ENCODE measurements at places on chromosomes 5 and 9.
A peak's percentile ranks its signal among the peaks of the same experiment; 100 is the strongest.

- DNase-seq = no peak
Measured at GRCh38 chr5:1195439-1195838, 6.0 kb upstream of the SLC6A19 start.

DNA sequence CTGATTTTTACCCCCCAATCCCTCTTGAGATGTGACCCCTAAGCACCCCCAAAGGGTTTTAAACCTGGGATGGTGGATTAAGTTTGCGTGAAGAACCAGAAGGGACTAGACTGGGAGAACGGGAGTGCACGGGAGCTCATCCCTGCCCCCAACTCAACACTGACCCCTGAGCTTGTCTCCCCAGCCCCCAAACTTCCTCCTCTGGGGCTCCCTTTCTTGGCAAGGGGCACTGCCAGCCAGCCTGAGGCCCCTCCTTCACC is 5.0 kb upstream of the SET start:
- no peak for DNase-seq

DNA sequence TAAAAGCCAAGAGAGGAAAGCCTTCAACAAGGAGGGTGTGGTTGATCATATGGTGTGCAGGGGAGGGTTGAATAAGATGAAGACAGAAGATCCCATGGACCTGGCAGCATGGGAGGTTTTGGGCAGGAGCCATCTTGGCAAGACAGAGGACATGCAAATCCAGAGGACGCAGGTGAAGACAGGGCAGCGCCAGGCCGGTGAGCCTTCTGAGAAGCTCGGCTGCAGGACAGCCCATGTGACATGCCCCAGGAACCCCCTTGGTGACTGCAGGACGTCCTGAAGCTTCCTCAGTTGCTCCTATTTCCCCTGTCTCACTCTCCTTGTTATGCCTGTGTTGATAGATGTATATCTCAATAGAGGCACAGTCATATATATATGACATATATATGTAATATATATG is 159.4 kb downstream of the GADD45G start:
- DNase-seq = no peak

- DNase-seq = no peak
Measured at GRCh38 chr9:93297659-93298497, 113.9 kb downstream of the WNK2 start.

- DNase-seq = no peak
Measured at GRCh38 chr9:75128535-75128934, 40.2 kb downstream of the OSTF1 start.

DNA sequence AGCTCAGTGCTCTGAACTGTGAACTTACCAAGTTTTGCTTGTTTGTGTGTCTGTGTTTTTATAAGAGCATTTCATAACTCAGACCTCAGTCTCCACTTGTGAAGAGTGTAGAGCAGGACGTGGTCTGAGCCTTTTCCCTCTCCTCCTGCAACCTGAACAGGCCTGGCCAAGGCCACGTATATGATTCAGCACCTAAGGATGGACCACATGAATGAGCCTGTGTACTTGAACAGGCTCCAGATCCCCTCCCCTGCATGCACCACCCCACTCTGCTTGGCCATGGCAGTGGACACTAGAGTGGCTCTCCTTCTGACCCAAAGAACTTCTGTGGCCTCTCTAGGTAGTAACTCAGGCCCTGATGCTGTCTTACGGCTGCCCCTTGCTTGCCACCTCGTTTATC is 125.9 kb upstream of the FSTL4 start:
- no peak for DNase-seq

- DNase-seq = no peak
Measured at GRCh38 chr5:61706751-61707150, 374.7 kb downstream of the ZSWIM6 start.

- no peak for DNase-seq
Measured at GRCh38 chr9:122562134-122562760, 9.3 kb downstream of the OR1N2 start.

GRCh38 chr9:37800631-37801286 is at the start of gene DCAF10:
TSS of gene DCAF10 (plus strand) at chr9:37800797. CDS start at chr9:37800867, 70 bp downstream.
- peak; percentile 36 for DNase-seq

- DNase-seq = no peak
Measured at GRCh38 chr5:38961691-38962090, 112.5 kb downstream of the RICTOR start.

DNA sequence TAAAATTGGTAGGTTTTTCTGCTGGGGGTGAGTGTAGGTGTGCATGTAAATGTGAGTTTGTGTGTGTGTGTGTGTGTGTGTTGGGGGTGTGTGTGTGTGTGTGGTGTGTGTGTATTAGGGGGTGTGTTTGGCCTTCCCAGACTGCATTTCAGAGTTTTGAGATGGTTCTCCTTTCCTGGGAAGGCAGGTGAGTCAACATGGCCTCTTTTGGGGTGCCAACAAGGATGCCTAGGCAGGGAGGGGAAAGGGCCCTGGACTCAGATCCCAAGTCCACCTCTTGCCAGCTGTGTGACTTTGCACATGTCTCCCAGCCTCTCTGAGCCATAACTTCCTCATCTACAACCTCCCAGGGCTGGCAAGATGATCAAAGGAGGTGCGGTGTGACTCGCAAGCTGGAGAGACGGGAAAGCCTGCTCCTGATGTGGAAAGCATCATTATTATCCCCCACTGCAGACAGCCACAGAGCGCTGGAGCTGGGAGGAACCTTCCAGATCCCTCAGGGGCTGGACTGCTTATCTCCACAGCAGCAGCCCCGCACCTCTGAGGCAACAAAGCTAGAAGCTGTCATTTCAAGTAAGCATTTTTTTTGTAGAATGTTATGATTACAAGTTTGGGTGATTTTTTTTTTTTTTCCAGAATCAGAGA is 63.5 kb upstream of the TBC1D2 start:
- no peak for DNase-seq

DNA sequence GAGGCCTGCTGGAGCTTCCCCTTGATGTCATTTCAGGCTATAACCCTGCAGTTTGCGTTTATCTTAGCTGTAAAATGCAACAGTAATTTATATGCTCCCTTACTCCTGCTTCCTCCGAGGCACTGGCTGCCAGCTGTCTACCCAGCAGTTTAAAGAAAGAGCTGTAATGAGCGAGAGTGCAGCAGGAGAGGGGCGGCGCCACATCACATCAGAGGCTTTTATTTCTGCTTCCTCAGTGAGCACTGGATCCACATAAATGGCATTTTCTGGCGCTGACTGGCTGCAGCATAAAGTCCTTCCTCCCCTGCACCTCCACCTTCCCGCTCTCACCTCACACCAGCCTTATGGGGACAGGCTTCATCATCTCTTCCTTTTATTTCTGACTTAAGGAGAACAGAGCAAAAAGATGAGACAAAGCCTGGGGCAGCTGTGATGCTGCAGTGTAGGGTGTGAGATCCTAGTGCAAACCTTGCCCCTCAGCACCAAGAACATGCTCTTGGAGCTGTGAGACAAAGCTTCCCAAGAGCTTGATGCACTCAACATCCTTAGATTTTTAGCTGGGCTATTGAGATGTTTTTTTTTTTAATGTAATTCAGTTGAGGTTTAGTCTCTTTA is 829.6 kb upstream of the ZNF608 start:
- DNase-seq = no peak

- DNase-seq = no peak
Measured at GRCh38 chr9:95118596-95118995, 198.9 kb downstream of the FANCC start.

GRCh38 chr9:73125651-73126050 is 26.0 kb upstream of the ANXA1 start:
- DNase-seq = no peak

- DNase-seq = no peak
Measured at GRCh38 chr9:134026981-134027380, 1.7 kb downstream of the BRD3OS start.

GRCh38 chr9:87619346-87619745 is 106.6 kb upstream of the CTSL start:
- DNase-seq = no peak

GRCh38 chr9:136373300-136374182 is at the start of gene CARD9:
TSS of gene CARD9 (minus strand) at chr9:136373669. CDS start at chr9:136372078, 1,591 bp downstream.
- no peak for DNase-seq

- DNase-seq = no peak
Measured at GRCh38 chr9:36815023-36815422, 219.0 kb downstream of the PAX5 start.

DNA sequence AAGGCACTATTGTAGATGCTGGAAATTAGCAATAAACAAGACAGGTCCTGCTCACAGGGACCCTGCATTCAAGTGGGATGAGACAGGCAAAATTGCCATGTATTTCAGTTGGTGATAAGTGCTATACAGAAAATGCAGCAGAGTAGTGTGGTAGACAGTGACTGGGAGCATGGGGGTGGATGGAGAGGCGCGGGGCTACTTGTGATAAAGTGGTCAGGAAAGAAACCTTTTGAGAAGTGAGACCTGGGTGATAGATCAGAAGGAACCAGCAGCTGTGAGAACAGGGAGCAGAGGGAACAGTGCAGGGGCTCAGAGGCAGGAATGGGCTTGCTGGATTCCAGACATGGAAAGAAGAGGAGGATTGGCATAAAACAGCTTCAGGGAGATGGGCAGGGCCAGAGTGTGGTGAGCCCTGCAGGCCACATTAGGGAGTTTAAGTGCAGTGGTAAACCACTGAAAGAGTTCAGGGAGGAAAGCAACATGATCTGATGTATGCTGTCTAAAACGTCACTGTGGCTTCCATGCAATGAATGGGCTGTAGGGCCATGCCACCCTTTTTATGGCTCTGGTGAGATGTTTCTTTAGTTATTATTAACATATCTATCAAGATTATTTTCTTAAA is 7.3 kb downstream of the CRHBP start:
- peak; percentile 51 for DNase-seq

DNA sequence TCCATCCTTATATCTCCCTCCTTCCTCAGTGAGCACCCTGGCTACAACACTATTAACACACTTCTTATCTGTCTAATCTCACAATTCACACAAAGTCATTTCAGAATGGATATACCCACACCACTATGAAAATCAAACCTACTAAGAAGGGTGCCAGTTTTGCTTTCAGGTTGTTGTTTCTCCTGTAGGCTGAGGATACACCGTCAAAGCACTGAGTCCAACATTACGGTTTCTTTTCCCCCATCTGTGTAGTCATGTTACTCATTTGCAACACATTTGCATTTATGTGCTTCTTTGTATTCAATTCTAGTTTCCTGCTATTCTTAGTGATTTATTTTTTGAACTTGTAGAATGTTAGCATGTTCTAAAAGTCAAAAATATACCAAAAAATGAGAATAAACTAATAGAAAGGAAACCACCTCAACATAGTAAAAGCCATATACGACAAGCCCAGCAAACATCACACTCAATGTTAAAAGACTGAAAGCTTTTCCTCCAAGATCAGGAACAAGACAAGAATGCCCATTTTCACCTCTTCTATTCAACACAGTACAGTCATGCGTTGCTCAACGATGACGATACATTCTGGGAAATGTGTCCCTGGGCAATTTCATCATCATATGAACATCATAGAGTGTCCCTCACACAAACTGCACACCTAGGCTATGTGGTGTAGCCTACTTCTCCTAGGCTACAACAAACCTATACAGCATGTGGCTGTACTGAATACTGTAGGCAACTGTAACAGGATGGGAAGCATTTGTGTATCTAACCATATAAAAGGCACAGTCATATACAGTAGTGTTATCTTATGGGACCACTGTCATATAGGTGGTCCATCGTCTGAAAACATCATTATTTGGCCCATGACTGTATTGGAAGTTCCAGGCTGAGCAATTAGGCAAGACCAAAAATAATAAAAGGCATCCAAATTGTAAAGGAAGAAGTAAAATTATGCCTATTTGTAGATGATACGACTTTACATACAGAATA is 6.3 kb downstream of the ROR2 start:
- no peak for DNase-seq

GRCh38 chr9:33881635-33882034 is 64.7 kb downstream of the UBE2R2 start:
- no peak for DNase-seq

DNA sequence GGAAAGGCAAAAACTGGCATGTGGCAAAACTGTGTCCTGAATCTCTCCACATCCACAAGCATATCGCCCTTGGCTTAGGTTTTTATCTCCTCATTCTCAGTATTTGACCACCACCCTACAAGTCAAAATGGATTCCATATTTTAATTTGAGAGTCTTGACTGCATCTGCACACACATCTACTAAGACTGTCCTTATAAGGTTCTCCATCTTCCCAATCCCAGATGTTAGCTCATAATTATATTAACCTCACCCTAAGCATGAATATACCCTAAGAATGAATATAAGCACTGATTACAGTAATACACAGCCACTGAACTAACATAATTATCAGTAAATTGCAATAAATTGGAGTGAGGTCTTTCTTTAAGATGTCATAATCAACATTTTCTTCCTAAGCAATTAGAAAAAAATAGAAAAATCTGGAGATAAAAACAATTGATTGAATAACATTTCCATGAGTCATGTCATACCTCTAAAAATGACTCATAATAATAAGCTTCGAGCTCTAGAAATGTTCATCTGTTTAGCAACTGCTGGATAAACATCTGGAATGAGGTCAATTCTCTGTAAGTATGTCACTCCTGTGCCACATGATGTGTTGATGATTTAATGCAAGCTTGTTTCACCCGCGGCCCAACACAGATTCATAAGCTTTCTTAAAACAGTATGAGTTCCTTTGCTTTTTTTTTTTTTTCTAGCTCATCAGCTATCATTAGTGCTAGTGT is 39.9 kb upstream of the PAM start:
- peak; percentile 23 for DNase-seq

DNA sequence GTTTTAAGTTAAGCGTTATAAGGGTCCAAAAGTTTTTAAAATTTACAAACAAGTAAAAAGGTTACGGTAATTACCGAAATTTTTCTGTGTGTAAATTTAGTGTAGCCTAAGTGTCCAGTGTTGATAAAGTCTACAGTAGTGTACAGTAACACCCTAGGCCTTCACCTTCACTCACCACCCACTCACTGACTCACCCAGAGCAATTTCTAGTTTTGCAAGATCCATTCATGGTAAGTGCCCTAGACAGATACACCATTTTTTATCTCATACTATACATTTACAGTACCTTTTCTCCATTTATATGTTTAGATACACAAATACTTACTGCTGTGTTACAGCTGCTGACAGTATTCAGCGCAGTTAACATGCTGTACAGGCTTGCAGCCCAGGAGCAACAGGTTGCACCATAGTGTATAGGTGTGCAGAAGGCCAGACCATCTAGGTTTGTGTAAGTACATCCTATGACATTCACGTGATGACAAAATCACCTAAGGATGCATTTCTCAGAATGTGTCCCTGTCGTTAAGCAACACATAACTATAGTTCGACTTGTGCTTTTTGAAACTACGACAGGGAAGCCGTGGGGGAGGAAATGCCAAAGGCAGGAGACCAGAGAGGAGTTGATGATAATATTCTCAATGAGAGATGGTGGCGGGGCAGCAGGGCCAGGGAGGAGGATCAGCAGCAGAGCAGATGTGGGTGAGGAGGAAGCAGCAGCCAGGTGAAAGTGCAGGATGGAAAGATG is 48.6 kb downstream of the PSMB7 start:
- DNase-seq = no peak

GRCh38 chr5:172664681-172665541 is 23.8 kb downstream of the NEURL1B start:
- DNase-seq = no peak

DNA sequence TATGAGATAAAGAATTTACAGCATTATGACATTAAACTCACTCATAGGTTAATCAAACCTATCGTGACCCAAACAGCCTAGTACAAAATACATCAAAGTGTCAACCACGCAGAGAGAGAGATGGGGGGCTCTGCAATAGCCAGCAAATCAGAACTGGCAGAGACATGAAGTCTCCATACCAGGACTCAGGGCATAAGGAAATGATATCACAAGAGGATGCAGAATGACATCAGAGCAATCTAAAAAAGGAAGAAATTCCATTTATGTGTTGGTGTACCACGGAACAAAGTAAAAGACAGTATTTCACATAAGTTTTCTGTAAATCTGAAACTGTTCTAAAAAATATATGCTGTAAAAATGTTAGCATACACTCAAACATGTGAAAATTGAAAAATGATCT is 24.6 kb downstream of the BICD2 start:
- no peak for DNase-seq
